ENCODE measurements at places on chromosomes 3 and 15.

DNA sequence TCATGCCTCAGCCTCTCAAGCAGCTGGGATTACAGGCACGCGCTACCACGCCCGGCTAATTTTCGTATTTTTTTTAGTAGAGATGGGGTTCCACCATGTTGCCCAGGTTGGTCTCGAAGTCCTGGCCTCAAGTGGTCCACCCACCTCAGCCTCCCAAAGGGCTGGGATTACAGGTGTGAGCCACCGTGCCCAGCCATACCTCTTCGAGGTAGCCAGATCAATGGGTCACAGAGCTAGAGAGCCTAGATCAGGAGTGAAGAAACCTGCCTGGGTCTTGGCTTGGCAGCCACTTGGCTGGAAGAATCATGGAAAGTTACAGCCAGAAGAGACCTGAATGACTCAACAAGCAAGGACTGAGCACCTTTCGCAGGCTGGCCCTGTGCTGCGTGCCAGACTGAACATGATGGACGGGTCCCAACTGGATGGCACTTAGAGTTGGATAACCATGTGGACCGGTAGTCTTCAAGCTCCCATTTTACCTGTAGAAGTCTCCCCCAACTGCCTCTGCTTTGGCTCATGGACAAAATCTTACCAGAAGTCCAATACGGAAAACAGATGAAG, 29.7 kb downstream of the GNB5 start:
- no peak for DNase-seq

- no peak for DNase-seq
Observed at GRCh38 chr3:172087602-172088580, 48.5 kb downstream of the FNDC3B start.

DNA sequence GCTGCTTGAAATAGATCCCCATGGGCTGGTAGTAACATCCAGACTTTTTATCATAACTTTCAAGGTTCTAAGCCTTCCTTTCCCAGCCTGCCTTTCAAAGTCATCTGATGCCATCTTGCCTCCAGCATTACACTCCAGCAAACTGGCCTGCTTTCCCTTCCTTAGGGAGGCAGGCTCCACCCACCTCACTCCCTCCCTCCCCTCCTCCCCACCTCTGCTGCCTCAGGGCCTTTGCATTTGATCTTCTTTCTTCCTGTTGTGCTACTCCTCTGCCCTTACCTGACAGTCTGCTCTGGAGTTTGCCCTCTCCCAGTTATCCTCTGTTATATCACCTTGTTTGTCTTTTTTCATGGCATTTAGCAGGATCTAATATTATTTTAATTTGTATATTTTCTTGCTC, 319.5 kb downstream of the KCNH8 start:
- DNase-seq: no peak

- DNase-seq: peak; percentile 87
Observed at GRCh38 chr3:57007521-57008460, 52.7 kb upstream of the SPATA12 start.

GRCh38 chr3:32138545-32139104, 32.2 kb downstream of the GPD1L start:
- no peak for DNase-seq

GRCh38 chr3:187909866-187910265, 164.6 kb upstream of the BCL6 start:
- no peak for DNase-seq

DNA sequence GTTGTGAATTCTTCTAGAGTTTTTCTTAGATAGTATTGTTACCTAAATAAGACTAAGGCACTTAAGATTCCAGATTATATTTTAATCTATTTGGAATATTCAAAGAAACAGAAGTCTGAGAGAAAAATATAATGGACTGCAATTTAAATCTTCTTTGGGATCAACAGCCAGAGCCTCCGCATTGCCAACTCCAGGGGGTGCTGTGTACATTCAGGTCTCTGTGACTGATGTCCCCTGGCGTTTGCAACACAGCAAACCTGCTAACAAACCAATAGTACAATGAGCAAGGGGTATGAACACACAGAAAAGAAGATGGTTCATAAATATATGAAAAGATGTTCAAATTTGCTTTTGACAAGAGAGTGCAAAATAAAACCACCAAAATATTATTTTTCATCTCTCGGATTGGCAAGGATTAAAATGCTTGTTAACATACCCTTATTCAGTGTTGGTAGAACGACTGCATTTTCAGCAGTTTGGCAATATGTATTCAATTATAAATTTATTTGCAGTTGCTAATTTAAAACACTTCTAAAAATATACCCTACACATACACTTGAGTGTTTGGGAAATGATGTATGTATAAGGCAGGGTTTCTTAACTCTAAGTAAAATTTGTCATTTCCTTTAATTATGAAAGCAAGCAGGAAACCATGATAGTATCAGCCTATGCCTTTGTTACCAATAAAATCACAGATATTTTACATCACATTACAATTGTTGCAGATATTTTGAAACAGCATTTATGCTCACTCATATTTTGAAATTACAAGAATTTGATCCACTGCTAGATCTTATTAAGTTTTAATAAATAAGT, 16.1 kb upstream of the TM4SF1 start:
- DNase-seq: peak; percentile 78

DNA sequence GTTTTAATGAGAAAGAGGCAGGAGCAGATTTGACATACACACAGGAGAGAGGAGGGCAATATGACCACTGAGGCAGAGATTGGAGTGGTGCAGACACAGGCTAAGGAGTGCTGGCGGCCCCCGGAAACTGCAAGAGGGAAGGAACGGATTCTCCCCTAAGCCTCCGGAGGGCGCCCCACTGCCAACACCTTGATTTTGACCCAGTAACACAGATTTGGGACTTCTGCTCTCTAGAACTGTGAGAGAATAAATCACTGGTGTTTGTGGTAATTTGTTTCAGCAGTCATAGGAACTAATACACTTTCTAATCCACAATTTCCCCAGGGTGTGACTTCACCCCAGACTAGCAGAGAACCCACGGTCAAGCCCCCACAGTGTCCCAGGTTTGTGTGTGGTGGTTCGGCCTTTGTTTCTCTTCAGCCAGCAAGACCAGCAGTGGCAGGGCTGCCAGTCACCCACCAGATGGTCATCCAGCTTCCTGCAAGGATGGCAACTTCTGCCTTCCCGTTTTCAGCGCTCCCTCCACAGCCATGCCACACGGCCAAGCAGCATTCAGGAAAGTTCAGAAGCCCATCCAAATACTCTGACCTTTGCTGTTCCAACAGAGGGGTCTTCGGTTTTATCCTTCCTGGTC, 23.6 kb upstream of the TSPAN3 start:
- DNase-seq: no peak

DNA sequence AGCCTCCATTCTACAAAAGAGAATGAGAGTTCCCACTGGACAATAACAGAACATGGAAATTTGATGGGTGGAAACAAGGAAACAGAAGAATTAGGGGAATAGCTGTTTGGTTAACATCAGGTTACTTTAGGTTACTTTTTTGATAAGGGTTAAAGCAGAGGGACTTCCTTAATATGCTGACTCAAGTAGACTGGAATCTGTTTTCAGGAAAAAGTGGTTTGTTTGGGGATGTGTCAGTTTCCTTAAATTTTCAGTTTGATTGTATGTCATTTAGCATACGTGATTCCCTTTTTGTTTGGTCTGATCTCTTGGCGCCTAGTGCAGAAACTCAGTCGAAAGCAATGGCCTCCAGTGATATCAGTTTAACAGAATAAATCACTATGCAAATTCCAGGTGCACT, 411.8 kb upstream of the GRM7 start:
- no peak for DNase-seq

DNA sequence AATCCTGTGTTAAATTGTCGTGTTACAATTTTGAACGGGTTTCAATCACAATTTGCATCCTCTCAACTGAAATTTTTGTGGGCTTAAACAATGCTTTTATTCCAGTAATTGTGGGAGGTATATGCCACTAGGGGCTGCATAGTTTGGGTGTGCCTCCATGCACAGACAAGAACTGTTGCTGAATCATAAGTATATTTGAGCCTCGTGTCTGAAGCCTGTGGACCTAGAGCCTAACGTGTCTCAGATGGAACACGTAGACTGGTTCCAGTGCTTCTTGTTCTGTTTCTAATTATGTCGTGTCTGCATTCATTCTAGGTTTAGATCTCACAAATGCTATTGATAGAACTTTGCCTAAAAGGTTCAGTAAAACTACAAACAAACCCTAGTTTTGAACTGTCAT, 363.4 kb downstream of the RBMS3 start:
- DNase-seq: peak; percentile 56

DNA sequence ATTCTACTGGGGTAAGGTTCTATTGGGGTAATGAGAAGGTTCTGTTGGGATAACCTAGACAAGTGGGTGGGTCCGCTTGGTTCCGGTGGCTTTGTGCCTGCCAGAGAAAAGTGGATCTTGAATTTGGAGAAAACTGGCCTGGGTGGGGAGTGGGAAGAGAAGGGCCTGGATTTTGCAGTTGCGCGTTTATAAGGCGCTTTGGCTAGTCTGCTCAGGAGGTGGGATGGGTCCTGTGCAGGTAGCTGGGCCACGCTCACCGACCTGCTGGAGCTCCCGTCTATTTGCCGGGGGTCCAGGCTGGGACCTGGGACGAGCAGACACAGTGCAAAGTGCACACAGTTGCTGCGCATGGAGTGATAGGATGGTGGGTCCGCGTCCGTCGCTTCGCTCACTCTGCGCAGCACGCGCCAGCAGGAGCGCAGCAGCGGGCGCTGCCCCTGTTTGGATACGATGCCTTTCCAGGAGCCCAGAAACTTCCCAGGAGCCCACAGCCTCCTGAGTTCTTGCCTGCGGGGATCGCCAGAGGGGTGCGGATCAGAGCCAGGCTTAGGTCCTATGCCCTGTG, 1.3 kb upstream of the AP3B2 start:
- no peak for DNase-seq

DNA sequence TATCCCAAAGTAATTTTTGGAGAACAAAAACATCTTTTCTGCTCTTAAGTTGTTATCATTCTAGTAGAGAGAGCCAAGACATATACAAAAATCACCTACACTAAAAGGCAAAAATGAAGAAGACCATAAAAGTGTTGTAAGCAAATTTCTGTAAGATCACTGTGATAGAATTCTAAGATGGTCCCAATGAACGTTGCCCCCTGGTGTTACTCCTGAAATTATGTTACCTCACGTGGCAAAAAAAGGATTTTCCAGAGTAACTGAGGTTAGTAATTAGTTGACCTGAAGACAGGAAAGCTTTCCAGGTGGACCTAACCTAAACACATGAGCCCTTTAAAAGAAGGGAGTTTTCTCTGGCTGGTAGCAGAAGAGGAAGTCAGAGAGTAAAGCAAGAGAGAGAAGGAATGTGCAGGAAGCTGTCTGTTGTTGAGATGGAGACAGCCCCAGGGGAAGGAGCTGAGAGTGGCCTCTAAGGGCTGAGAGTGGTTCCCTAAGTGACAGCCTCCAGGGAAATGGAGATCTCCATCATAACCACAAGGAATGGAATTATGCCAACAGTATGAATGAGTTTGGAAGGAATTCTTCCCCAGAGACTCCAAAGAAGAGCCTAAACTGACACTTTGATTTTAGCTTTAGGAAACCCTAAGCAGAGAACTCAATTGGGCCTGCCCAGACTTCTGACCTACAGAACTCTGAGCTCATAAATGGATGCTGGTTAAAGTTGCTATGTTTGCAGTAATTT, 205.9 kb downstream of the CD47 start:
- peak; percentile 65 for DNase-seq

DNA sequence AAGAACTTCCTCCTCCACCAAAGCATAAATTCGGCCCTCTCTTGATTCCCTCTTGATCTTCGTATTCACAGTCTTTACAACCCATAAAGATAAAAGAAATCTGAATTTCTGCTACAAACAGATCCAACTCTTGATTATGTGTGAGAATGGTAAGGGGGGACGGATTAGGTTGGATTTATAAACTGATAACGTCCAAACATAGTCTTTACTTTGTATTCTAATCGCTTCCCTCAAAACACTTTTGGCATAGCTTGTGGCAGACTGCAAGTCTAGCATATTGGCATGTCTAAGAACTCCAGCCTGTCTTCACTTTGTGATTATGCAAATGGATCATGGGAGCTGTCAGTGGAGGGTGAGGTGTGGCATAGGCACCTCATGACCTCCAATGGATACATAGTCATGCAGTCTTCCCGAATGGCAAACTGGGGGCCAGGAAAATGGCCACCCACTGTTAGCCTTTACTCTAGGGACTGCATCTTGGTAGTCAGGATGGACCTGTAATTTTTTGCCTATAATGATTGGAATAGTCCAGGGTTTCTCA, 24.3 kb upstream of the GPR171 start:
- DNase-seq: no peak

- DNase-seq: peak; percentile 47
Observed at GRCh38 chr3:69791106-69791505, 51.8 kb downstream of the MITF start.

DNA sequence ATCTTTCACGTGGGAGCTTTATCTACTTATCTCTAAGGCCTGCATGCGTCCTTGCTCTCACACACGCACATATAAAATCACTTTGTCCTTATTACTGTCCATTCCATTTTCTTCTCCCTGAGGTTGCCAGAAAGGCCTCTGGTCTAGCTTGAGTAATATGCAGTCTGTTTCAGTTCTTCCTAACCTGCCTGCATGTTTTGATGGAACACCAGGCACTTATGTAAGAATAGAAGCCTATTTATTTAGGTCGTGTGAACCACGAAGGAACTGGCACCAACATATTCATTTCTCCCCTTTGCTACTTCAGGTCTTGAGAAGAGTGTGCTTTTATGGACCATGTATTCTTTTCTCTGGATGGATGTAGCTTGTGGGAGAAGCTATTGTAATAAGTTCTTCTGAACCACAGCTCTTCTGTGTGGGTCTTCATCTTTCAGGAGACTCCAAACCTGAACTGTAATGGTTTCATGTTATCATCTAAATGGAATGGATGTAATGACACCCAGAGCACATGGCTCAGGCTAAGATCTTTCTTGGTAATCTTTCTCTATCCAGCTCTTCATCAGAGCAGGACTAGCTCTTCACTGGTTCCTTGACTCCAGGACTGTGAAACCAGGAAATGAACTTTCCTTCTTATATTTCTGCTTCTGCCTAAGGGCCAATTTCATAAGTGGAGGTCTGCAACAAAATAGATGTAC, 53.8 kb downstream of the UBE2E2 start:
- DNase-seq: no peak

DNA sequence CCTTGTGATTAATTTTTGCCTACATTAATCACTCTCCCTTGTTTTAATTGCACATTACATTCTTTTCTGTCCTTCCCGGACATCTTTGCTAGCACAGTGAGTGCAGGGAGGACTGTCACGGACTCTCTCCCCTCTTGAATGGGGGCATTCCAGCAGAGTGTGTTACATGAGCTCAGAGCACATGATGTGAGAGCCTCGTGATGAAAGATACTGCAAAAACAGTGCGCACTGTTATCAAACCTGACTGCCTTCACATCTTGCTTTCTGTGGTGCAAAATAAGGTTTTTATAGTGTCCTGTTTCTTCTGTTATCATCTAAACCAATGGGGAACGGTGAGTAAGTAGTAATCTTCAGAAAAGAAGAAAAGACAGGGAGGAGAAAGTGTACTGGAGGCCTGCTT, 167.5 kb downstream of the PGPEP1L start:
- DNase-seq: no peak

DNA sequence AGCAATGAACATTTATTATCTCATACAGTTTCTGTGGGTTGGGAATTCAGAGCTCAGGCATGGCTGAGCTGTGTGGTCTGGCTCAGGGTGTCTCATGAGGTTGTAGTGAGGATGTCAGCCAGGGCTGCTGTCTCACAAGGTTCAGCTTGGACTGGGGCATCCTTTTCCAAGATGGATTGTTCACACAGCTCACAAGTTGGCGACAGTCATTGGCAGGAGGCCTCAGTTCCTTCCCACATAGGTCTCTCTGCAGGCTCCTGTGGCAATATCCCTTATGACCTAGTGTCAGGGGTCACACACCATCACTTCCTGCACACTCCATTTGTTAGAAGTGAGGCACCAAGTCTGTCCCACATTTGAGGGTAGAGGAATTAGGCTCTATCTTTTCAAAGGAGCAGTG, 56.0 kb downstream of the RPLP1 start:
- DNase-seq: no peak

GRCh38 chr15:58760385-58761009, 10.6 kb upstream of the MINDY2 start:
- no peak for DNase-seq
